Fibroblast of skin of left biceps (primary cell): ENCODE measurements at places on chromosomes 3 and 15.

DNA sequence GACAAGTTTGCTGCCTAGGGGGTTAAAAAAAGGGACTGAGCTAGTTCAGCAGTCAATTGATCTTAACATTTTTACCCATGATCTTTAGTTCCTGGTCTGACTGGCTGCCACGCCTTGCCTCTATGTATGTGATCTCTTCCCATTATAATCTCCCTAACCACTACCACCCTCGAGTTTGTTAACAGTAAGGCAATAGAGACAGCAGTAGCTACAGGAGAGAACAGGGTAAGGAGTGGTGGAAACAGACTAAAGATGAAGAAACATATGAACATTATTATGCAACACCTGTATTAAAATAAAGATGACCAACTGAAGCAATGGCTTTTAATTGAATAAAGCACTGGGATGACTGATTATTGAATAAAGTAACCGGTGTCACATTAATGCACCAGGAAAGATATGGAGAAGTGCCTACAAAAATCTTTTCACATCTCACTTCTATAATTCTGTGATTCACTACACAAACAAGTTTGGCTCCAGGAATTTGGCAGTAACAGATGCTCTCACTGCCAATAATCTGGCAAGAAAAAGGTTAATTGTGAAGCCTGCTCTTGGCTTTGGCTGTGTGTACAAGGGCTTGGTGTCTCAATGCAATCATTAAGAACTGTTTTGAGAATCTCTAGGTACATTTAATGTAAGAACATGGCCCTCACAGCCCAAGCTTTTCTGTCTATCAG is 95.7 kb downstream of the HHLA2 start:
- peak; percentile 41 for DNase-seq

DNA sequence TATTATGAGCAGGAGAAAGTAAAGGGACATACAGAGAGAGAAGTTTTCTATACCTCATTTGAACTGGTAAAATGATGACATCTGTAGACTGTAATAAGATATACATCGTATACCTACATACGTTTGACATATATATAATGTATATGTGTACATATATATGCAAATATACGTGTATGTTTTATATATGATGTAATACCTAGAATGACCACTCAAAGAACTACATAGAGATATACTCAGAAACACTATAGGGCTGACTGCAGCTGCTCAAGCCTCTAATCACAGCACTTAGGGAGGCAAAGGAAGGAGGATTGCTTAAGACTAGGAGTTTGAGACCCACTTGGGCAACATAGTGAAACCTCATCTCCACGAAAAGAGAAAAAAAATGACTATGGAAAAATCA is 48.5 kb upstream of the MCTP2 start:
- no peak for DNase-seq

- DNase-seq: peak; percentile 99
These were observed 419.5 kb upstream of the NAALADL2 start for GRCh38 chr3:174439331-174440252.

- DNase-seq: peak; percentile 72
These were observed 43.1 kb upstream of the SLC25A36 start for GRCh38 chr3:140898340-140899180.

DNA sequence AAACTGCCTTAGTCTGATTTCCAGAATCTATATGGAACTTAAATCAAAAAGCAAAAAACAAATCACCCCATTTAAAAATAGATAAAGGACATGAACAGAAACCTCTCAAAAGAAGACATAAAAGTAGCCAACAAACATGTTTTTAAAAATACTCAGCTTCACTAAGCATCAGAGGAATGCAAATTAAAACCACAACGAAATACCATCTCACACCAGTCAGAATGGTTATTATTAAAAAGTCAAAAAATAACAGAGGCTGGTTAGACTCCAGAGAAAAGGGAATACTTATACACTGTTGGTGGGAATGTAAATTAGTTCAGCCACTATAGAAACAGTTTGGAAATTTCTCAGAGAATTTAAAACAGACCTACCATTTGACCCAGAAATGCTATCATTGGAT is 367.9 kb downstream of the ZIC4 start:
- peak; percentile 31 for DNase-seq

DNA sequence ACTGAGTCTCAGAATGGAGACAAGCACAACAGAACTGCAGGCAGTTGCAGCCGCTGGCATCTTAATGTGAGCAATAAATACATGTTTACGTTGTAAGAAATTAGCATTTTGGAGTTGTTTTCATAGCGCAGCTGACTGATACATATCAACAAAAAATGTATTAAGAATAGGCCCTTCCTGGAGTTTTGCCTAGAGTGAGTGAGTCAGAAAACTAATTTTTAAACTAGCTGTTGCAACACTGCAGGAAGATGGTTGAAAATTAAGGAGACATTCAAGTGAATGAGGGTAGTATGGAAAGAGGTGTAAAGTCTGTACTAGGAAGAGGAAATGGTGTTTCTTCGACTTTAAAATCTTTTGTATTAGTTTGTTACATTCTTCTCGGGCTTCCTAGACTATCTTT is 39.6 kb upstream of the TIMP4 start:
- DNase-seq: no peak

DNA sequence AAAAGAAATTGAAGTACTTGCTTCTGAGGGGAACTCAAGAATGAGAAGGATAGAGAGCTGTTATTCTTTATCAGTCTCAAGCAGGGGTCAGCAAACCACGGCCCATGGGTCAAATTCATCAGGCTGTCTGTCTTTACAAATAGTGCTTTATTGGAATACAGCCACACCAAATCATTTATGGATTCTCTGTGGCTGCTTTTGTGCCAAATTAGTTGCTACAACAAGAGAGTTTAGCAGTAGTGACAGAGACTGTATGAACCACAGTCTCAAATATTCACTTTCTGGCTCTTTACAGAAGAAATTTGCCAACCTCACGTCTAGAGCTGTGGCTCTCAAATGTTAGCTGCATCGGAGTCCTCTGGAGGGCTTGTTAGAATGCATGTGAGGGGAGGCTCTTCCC is 258.0 kb upstream of the RARB start:
- no peak for DNase-seq

- no peak for DNase-seq
These were observed 67.8 kb downstream of the PLXNA1 start for GRCh38 chr3:127050733-127051132.
